ENCODE measurements at places on chromosomes 4 and X. TPM values are rescaled to one million over a fixed set of nuclear protein-coding genes. Genes with fewer than 3 reads are reported as not detected.

L1CAM gene
- 29.9 TPM for total RNA-seq

DNA sequence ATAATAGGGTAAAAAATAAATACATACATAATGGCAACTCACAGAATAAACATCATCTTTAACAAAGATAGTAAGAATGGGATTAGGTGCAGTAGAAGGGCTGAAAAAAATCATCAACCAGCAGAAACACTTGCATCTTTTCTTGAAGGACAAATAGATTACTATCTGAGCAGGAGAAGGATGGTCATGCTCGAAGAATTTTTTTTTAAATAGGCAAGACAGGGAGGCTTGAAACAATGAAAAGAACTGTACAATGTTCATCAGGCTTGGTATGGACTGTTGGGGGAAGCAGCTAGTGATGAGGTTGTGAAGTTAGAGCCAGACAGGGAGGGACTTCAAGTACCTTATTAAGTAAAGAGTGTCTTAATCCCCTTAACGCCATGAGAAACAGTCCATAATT lies 167.4 kb upstream of the LDB2 start:
- no peak for DNase-seq

PDK3 gene
- 10.9 TPM for total RNA-seq

MTMR8 gene
- 2.0 TPM for total RNA-seq

DNA sequence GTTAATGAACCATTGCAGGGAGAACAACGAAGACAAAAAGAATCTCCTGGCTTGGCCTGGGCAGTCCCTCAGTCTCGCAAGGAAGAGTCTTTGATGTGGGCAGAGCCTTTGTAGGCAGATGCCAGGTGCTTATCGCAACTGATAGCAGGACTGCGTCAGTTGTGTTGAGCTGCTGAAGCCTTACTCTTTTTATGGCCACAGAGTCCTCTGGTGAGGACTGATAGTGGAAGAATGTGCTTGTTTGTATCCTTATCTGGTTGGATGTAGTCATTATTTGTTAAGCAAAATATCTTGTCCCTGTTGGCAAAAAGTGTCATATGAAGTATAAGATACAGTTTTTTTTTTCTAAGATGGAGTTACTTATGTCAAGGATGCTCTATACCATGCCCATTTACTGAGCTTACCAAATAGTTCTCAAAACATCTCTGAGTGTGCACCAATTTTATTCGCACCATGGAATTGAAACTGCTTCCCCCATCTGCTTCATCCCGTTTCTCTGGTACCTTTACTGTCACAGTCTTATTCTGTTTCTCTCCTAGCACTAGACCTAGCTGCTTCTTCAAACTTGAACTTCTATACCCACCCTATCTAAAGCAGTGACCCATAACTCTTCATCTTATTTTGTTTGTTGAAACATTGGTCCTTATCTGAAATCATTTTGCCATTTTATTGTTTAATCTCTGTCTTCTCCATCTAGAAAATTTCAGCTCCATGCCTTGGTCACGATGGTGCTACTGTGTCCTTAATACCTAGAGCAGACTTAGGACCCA lies 47.0 kb upstream of the SPRY1 start:
- DNase-seq: no peak

FGB gene
- 0.61 TPM for total RNA-seq

KLKB1 gene
- 0.15 TPM for total RNA-seq

STS gene
- 1.9 TPM for total RNA-seq

- no peak for DNase-seq
Observed at GRCh38 chrX:8783097-8783713, 18.0 kb downstream of the FAM9A start.

- no peak for DNase-seq
Observed at GRCh38 chr4:137559801-137560200, 27.5 kb upstream of the PCDH18 start.

FGD1 gene
- total RNA-seq: 8.7 TPM

EPGN gene
- 146 TPM for total RNA-seq

AFM gene
- total RNA-seq: not detected

- no peak for DNase-seq
Observed at GRCh38 chrX:136839196-136839595, 41.3 kb downstream of the RBMX start.

- peak; percentile 94 for DNase-seq
Observed at GRCh38 chr4:73727685-73728084, 12.7 kb upstream of the CXCL8 start.

DNA sequence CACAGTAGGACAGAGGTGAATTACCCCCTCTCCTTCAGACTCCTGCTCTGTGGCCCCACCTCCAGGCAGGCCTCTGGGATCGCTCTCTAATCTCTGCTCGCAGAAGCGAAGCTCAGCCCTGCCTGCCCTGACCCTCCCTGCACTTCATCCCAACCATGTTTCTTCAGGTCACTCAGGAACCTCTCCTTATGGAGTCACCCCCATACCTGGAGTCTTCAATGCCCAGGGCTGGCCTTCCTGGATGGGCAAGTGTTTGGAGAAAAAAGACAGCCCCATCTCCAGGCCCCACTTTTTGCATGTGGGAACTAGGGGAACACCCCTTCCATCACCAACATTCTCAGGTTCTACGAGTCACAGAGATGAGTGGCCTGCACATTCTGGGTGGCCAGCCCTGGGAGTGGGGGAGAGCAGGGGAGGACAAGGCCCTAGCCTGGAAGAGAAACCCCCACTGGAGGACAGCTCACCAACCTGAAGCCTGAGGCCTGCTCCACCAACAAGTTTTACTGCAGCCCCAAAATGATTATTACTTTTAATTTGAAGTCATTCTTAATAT lies 90.8 kb downstream of the PPP2R2C start:
- no peak for DNase-seq

DNA sequence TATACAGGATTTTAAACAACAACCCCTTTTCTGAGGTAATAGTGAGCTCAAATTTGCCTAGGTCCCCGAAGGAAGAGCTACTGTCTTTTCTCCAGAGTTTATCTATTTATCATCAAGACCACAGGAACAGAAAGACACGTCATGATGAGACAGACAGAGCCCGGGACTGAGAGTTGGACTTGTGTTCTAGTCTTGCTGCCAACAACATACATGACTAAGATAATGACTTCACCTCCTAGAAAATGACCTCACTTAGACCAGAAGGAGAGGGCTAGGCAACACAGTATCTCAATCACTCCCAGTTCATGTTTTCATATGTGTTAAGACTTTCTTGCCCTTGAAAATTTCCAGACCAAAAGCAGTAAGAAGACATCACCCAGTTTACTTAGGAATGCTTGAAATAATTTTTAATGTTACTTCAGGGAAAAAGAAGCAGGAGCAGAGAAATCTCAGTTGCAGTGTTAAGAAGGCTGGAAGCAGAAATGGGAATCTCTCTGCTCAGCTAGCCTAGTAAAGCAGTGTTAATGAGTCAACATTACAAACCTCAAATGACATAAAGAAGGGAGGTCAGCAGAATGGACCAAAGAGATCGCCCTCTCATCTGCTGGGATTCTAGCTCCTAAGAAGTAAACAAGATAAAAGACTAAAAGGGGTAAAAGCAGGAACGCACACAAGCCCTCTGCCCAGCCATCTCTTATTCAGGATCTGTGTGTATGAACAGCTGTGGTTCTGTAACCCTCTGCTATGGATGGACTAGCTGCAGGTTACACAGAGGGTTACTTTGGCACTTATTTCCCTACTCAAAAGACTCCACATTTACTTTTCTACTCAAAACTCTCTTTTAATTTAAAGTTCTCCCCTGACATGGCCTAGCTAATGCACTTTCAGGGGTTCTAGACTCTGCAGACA lies 24.8 kb downstream of the PDGFC start:
- DNase-seq: peak; percentile 93

FSTL5 gene
- not detected for total RNA-seq

DNA sequence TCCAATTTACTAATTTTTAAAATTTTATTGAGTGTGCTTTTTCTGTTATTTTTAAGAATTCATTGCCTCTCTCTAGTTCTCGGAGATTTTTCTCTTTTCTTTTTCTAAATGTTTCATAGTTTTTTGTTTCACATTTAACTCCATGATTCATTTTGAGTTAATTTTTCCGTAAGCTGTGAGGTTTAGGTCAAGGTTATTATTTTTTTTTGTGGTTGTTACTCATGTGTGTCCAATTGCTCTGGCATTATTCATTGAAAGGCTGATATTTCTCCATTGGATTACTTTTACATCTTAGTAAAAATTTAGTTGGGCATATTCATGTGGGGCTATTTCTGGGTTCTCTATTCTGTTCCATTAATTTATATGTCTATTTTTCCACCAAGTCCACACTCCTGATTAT lies 220.8 kb downstream of the MID1IP1 start:
- no peak for DNase-seq

DNA sequence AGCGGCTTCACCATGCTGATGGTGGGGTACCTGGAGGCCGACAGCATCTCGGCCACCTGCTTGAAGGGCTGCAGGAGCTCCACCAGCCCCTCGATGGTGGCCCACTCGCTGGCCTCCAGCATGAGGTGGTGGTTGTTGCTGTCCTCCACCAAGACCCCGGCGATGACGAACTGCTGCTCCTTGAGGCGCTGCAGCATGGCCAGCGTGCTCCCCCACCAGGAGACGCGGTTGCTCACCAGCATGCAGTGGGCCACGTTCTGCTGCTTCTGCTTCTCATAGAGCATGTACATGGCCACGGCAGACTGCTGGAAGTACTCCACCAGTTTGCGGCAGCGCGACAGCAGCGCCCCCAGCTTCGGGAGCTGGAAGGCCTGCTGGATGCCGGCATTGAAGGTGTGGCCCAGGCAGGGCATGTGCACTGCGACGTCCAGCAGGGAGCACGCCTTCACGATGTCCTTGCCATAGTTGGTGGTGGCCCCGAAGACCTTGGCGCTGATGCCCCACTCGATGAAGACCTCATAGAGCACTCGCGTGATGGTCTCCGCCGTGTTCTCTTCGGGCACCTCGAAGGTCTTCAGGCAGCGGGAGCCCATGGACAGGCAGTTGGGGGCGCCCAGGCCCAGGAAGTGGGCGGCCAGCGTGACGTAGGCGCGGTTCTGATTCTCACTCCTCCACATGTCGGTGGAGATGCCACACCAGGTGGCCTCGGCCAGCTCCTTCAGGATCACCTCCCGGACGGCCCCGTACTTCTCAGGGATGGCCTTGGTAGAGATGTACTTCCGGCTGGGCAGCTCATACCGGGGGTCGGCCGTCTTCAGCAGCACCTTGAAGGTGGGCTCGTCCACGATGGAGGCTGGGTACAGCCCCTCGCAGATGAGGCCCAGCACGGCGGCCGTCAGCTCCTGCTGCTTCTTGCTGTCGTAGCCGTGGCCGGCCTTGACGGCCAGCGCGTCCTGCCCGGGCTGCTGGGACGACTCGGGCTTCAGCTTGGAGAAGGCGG lies 11.0 kb downstream of the DHRSX start:
- DNase-seq: no peak

GRCh38 chr4:84691170-84691691 lies 108.3 kb downstream of the CDS1 start:
- peak; percentile 2 for DNase-seq

FDCSP gene
- not detected for total RNA-seq

GRCh38 chrX:31213941-31214340 lies 142.1 kb upstream of the FTHL17 start:
- no peak for DNase-seq

DNA sequence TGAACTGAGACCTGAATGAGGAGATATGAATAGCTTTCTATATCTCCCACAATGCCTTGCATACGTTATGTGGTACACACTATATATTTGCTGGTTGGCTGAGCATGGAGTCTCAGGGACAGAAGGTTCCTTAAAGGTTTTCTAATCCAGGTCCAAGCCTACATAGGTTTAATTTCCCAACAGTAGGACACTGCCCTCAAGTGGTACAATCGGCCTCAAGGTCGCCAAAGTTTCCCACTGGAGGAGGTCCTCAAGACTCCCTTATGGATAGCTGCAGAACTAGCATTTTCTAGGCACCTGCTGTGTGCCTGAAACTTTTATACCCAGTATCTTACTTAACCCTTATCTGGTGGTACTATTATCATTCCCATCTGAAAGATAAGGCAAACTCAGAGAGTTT lies 21.0 kb upstream of the EFNB1 start:
- DNase-seq: peak; percentile 22

DNA sequence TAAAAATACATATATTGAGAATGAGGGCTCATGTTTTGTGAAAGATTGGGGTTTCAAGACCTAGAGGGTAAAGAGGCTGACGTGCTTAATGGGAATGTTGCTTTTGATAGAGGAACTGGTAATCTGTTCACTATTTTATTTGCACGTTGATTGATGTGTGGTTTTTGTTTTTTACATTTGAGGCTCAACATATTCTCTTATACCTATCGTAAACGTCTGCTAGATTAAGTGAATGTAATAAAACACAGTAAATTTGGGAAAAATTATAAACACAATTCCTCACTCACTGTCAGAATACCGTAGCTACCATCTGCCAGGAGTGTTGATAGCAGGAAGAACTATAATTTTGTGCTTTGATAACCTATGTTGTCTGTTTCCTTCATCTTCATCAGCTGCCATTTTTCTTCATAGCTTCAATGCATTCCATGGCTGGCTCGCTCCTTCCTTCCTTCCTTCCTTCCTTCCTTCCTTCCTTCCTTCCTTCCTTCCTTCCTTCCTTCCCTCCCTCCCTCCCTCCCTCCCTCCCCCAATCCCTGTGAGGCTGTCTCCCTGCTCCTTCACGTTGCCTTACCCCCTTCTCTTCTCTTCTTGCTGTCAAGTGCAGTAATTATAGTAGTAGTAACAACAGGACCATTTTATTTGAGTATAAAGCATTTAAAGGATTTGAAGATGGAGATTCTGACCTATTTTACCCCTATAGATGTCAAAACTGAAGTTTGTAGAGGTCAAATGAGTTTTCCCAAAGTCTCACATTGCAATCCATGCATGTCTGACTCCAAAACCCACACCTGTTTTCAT lies 20.3 kb downstream of the KIT start:
- no peak for DNase-seq

C4orf17 gene
- total RNA-seq: 0.10 TPM

- no peak for DNase-seq
Observed at GRCh38 chr4:120053911-120054310, 12.7 kb downstream of the MAD2L1 start.

DNA sequence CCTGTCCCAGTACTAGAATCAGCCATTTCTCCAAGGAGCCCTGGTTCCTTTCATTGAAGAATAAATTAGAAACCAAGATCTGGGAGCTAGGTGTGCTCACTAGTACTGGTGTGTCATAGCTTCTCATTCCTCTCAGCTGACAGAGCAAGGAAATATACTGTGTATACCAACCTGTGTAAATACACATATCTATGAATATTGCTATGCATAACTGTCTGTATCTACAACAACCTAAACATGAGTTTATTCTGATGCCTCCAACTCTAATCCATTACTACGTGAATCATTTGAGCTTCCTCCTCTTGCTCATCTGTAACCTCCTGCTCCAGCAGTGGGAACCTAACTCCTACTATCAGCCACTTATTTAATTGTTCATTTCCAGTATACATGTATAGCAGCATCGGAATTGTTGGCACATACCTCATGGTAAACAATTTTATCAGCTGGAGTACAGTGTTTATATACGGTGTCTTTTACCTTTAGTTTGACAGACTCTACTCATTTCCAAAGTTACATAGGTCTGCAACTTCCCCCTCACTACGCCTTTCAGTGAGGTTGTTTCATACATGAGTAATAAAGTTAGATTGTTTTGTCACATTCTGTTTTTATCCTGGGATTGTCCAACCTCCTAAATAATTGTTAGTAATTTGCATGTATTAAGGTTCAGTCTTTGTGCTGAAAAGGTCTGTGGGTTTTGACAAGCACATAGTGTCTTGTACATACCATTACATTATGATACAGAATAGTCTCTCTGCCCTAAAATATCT lies 7.1 kb upstream of the SCRG1 start:
- no peak for DNase-seq

All from NCI-H460 (cell line).